ENCODE measurements at places on chromosomes 12 and 14.

DNA sequence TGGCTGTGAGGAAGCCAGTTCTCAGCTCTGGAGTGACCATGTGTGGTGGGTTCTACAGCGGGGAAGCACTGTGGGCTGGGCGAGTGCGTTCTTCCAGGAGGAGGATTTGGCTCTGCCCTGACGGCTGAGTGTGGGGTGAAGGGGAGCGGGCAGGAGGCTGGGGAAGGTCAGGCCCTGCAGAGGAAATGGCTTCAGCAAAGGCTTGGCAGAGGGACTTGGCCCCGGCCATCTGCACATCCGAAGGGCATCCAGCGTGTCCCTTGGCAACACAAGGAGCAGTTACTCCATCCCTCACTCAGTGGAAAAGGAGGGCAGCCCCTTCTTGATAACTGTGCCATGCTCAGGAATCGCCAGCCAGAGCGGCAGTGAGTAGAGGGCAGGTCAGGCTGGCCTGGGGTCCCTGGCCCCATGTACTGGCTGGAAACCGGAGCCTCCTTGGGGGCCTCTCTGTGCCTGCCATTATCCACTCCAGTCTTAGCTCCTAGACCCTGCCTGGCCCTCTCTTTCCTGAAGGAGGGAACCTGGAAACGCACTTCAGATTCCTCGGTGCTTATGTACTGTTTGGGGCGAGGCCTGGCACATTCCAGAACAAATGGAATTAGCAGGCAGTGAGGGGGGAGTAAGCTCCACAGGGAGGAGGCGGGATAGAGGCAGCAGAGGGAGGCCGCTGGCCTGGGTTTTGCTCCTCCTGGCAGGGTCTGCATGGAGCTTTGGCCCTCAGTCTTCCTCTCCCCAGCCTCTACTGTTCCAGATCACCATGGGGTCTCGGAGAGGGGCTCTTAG is 133.6 kb upstream of the NCOR2 start:
- DNase-seq, result no peak

DNA sequence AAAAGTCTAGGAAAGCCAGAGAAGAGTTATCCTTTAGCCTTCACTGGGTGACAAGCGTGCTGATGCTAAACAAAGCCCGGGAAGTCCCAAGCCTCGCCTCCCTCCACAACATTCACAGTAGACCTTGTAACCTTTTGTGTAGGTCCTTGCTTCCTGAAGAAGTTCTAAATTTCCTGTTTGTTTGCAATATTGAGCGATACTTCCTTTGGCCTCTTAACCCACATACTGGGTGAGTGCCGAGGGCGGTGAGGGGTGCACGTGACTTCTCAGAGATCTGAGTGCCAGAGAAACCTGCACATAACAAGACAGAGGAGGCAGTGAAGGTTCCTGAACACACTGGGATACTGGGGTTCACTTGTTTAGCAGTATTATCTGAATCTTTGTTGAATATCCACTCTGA is 134.3 kb downstream of the PLXNC1 start:
- DNase-seq, result no peak

DNA sequence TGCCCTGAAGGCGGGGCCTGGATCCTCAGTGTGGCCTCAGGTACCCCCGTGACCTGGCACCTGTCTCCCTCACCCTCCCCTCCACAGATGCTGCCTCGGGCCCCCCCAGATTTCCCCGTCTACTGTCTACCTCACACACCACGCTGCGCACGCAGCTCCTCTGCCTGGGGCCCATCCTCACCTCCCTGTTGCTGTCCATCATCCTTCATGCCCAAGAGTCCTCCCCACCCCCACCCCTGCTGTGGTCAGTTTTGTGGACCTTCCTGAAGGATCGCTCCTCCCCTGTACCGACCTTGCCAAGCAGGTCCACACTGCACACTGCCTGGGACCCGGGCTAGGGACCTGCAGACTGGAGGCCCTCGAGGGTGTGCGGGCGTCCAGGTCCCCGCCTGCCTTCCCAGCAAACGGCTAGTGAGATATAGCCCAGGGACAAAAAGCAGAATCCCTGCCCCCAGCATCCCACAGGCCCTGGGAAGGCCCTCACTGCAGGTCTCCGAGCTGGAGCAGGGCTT is 197.4 kb upstream of the DIO3 start:
- DNase-seq, result no peak

GRCh38 chr12:4281173-4281654 is 7.7 kb downstream of the CCND2 start:
- DNase-seq, result no peak

DNA sequence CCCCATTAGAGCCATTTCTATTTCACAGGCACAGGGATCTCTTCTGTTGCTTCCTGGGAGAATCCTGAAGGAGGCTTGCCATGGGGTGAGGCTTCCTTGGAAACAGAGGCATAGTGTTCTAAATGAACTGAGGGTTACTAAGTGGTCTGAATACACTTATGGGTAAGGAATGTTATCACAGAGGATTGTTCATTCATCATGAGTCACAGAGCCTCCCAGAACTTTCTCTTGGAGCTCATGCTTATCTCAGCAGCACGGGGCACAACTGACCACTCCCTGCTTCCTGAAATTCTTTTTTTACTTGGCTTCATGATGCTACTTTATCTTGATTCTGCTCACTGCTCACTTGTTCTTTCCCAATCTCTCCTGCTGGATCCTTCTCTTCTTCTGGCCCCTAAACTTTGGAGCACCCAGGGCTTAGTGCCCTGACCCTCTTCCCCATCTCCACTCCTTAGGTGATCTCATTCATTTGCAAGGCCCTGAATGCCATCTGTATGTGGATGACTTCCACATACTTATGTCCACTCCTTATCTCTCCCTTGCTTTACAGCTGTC is 57.9 kb downstream of the ANO6 start:
- no peak for DNase-seq

DNA sequence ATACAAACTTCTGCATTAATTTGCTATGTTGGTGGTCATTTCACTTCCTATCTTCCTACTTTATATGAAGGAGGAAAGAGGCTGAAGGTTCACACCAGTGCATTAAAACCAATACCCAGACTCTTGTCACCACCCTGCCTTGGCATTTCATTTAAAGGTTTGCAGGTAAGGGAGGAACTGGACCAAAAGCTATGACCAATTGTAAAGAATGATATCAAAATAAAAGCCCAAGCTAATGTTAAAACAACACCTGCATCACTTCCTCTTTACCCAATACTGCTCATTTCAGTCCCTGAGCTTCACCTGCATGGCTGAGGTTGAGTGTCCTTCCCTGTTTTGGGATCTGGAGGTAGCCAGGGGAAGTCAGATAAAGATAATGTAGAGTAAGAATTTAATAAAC is 47.2 kb upstream of the TMEM233 start:
- DNase-seq, result no peak

- DNase-seq, result no peak
Measured at GRCh38 chr14:75909630-75910029, 72.2 kb downstream of the TGFB3 start.

All from D341Med (cell line).